Ovary (tissue), 10 donors: ENCODE measurements at places on chromosomes 1 and 21.

DNA sequence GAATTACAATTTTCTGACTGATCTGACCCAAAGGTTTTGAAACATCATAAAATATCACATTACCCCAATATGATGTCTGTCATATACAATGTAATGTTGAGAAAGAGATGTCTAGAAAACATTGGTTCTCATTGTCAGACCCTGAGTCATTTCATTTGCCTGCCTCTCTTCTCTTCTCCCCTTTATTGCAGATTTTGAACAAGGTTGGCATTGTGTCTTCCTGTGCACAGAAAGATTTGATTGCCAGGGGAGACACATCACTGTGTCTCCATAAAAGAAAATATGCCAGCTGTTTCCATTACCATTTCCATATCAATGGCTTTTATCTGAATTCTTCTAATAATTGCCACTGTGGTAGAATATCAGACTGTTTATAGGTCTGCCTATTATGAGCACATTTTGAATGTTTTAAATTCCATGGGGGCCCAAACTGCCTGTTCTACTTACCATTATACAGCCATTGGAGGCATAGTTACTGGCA, 65.6 kb downstream of the IFI44 start:
- no peak for DNase-seq

DNA sequence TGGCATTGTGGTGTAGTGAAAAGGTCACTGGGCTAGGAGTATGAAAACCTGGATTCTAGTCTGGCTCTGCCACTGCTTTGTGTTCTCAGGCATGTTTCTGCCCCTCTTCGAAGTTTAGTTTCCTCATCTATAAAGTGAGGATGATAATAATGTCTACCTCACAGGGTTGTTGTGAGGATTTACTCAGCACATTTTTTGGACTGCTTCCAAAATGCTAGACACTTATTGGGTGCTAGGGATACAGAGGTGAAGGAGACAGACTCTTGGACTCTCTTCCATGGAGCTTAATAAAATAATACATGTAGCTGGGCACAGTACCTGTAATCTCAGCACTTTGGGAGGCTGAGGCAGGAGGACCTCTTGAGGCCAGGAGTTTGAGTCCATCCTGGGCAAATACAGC, 3.6 kb downstream of the KIF2C start:
- no peak for DNase-seq

GRCh38 chr1:17176306-17177061, 28.4 kb upstream of the PADI1 start:
- no peak for DNase-seq

DNA sequence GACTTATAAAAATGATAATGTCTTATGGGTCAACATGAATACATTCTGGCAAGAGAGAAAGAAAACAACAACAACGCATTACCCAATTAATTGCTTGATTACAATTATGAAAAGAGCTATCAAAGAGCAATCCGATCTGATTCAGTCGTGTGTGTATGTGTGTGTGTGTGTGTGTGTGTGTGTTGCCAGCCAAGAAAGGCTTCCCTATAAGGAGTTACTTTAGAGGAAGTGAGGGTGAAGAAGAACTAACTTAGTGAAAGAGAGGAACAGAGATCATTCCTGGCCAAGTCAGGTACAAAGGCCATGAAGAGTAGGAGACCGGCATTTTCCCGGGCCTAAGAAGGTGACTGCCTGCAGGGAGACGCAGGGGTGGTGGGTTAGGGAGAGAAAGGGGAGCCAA, 9.4 kb downstream of the TMEM35B start:
- no peak for DNase-seq

- DNase-seq = no peak
Measured at GRCh38 chr1:26083208-26083607, 15.8 kb upstream of the TRIM63 start.

DNA sequence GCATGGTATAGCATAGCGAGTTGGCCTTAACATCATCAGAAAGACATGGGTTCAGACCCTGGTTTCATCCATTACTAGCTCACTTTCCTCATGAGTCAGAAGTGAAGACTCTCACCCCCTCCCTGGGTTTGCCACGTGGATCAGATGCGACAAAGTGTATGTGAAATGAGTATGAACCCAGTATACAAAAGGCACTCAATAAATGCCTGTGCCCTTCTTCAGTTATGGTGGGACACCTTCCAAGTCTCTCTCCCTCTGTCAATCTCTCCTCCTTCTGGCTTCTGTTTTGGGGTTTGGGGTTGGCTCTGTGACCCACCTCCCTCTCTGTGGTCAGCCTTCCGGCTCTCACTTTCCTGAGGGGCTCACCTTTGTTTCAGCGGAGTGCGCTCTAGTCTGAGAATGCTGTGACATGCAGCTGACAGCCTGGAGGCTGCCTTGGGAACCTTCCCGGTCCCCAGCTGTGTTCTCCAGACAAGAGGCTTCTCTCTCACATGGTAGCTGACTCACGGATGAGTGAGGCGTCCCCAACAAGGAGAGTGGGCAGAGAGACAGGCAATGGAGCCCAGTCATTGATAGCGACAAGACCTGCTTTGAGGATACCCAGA, 155.0 kb upstream of the EDN2 start:
- no peak for DNase-seq

- DNase-seq = no peak
Measured at GRCh38 chr21:35467566-35467965, 418.5 kb upstream of the RUNX1 start.

- no peak for DNase-seq
Measured at GRCh38 chr1:3265835-3266805, 188.3 kb upstream of the ARHGEF16 start.

- no peak for DNase-seq
Measured at GRCh38 chr1:26994020-26994786, 711 bp downstream of the TRNP1 start.

DNA sequence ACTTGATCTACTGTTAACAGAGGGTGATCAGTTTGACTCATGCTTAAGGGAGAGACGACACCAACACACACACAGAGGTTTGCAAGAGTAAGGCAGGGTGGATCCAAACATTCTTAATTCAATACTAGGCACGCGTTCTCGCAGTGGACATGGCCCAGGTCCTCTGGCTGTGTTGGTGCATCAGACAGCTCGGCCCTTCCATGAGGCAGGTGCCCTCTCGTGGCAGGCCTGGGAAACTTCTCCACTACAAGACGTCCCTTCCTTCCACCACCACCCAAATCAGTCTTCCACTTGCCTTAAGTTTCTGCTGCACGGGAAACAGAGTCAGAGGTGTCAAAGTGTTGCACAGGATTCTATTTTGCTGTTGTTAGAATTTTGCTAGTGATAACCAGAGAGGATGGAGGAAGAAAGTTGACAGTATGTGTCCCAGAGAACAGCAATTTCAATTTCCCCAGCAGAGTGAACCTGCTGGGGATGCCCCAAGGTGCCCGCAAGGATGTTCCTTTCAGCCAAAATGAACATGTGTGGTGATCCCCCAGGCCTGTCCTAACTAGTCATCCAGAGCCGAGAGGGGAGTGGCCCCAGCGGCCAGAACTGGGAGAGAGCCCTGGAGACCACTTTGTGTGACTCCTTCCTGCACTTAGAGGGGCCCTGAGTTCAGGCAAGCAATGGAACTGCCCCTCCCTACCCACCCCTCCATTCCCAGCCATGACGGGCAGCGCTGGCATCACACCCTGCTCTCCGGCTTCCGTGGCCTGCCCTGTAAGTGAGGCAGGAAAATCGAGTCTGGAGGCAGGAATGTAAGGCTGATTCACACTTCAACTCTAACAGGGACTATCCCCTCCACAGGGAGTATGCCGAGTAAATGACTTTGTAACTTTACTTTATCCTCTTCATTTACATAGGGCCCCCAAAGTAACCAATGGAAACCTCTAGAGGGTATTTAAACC, 34.8 kb downstream of the MX1 start:
- peak; percentile 79 for DNase-seq

- DNase-seq = no peak
Measured at GRCh38 chr1:104780470-104781078, 1030.9 kb downstream of the AMY1C start.

- DNase-seq = no peak
Measured at GRCh38 chr1:67566803-67567377, 118.1 kb upstream of the GADD45A start.

DNA sequence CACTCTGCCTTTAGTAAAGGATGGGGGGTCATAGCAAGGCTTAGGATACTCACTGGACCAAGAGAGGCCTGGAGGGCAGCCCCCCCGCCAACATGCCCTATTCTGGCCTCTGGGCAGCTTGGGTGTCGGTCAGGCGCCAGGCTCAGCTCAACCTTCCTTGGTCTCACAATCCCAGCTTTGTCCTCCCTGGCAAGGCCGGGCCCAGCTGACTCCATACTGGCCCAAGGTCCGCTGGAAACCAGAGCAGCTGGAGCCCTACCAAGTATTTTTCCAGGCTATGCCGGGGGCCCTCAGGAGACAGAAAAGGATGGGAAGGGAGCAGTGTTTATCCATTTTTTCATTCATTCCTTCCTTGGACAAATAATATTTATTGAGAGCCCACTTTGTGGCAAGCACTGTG, 6.2 kb downstream of the FBXO2 start:
- DNase-seq = no peak

DNA sequence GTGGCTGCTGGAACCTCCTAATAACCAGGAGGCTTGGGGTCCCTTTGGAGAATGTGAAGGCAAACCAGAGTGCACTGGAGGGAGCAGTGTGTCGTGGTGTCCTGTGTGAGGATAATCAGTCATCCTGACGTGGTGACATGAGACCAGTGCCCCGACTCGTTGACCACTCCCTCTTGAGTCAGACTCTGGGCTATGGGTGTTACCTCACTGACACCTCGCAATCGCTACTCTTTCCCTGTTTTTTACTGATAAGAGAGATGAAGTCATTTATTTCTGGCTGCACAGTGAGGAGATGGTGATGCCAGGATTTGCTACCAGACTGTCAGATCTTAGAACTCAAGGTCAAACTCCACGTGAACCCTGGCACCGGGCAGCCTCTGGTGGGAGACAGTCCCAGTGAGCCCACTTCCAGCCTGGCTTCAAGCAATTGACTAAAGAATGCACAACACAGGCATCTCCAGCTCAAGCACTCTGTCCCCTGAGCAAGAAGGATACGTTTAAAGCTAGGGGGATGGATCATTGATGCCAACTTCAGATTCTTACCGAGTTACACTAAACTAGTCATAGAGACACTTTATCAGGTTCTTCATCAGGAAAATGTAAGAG, 30.3 kb downstream of the UBASH3A start:
- DNase-seq = no peak

GRCh38 chr1:202130297-202130721, 7.6 kb downstream of the GPR37L1 start:
- peak; percentile 58 for DNase-seq

DNA sequence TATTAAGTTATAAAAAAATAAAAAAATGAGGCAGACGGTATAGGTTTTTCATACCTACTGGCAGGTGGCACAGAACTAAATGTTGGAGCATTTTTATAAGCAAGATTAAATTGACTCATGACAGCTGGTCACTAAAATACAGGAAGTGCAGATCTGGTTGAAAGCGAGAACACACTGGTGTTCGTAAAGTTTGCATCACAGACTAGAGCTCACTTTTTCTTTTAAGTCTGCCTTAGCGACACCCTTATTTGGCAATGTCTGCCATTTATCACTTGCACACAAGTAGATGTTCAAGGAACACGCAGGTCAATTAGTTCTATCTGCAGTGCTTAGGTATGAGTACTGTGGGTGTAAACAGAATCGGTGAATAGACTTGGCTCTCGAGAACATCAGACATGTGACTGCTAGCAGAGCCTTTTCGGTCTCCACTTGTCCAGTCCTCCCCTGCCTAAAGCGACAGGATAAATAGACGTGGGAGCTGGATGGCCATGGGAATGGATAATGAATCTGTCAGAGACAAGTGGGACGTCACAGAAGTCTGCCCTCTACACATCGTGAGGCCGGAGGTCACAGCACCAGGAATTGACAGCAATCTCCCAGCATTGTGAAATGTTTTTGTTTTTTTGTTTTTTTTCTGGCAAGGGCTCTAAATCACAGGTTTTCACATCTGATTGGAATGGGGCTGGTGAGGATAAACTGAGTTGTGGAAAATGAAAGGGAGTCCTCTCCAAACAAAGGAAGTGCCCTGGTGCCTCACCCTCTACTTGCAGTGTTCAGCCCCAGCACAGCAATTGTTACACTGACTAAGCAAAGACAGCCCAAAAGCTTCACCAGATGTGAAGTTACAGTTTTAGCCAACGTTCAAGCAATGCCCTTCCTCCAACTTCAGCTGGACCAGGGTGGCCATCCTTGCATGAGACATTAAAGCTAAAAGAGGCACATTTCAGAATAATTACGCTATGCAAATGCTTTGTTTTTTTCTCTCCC, 248.9 kb downstream of the NTNG1 start:
- DNase-seq = no peak

GRCh38 chr1:8574985-8575384, 242.5 kb downstream of the RERE start:
- DNase-seq = no peak

GRCh38 chr1:157691285-157691920, 9.2 kb downstream of the FCRL3 start:
- no peak for DNase-seq

GRCh38 chr1:37424523-37424922, 49.9 kb upstream of the ZC3H12A start:
- DNase-seq = no peak
